ENCODE measurements at places on chromosomes 2 and 18.

GRCh38 chr2:84980263-84980983 lies 9.5 kb downstream of the KCMF1 start:
- DNase-seq, result no peak

- DNase-seq, result no peak
These were observed 640.2 kb upstream of the POU3F3 start for GRCh38 chr2:104213758-104214157.

- no peak for DNase-seq
These were observed 246.1 kb upstream of the CYRIA start for GRCh38 chr2:16911746-16912145.

DNA sequence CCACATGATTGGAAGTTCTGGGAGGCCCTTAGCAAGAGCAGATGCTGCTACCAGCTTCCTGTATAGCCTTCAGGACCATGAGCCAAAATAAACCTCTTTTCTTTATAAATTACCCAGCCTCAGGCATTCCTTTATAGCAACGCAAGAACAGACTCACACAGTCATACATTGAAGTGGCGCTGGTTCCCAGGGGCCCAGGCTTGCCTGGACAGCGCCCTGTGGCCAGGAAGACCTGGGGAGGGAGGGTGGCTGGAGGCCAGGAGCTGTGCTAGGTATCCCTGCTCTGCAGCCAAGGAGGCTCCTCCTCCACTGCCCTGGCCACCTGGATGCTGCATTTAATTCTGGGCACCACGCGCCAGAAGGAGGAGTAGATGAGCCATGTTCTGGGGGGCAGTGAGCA lies 98.1 kb downstream of the AGAP1 start:
- no peak for DNase-seq

Data from Caco-2 (cell line).